ENCODE measurements at places on chromosomes 12 and 14. TPM values are rescaled to one million over a fixed set of nuclear protein-coding genes. Genes with fewer than 3 reads are reported as not detected.

- DNase-seq: no peak
Measured at GRCh38 chr14:77040741-77041653, 12.5 kb upstream of the IRF2BPL start.

Gene FGF23
- total RNA-seq: not detected

DNA sequence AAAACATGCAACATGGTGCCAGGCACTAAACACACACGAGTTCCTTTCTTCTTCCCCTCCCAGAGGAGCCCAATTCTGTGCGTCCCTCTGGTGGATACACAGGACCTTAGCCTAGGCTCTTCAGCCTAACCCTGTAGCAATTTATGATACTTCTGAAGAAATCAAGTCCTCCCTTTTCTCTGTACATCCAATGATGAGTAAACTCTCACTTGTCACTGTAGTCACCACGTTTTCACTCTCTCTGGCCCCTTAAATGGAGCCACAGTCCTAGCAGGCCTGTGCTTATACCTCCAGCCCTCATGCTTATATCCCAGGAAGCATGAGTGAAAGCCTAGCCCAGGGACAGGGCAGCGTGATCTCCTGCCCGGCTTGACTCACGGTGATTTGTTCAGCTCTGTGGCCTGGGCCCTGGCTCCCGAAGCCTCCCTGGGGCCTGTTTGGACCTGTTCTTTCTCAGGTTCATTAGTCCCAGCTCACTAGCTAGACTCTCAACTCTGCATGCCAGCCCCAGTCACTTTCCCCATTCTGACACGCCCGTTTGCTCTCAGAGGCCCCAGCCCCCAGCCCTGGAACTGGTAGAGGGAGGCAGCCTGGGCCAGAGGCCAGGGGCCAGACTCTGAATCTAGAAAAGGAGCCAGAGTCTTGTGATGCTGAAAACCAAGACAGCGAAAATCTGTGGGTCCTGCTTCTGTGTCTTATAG is 24.1 kb upstream of the PLEKHG3 start:
- DNase-seq: no peak

- DNase-seq: no peak
Measured at GRCh38 chr14:37586797-37587130, 8.3 kb downstream of the FOXA1 start.

Gene SERPINA10
- not detected for total RNA-seq
